ENCODE measurements at places on chromosomes 1 and 21. TPM values are rescaled to one million over a fixed set of nuclear protein-coding genes. Genes with fewer than 3 reads are reported as not detected.

DNA sequence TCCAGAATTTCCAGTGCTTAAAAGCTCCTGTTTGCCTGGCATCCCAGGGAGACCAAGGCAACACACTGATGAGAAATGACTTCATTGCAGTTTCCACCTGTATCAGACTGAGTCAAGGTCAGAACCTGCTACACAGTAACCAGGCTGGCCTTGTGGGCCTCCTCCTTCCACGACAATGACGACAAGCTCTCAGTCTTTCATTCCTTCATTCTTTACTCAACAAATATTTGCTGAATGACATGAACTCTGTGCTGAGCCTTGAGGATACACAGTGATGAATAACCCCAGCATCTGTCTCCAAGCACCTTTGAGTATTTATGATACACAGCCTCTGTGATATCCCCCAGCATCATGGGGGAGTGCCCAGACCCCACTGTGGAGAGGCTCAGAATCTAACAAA is 8.9 kb upstream of the LCE5A start:
- H3K4me1 ChIP-seq = no peaks in the 10 kb centered on the region
- no peak for DNase-seq
- H3K27ac ChIP-seq = no peak overlapping the region
- no peaks in the 10 kb centered on the region for H3K36me3 ChIP-seq
- H3K4me3 ChIP-seq = no peak overlapping the region

GRCh38 chr1:150162862-150163706 is 13.4 kb downstream of the PLEKHO1 start:
- H3K27me3 ChIP-seq = no peaks in the 10 kb centered on the region
- H3K4me3 ChIP-seq = no peak overlapping the region

ESRRG gene
- 18.7 TPM for total RNA-seq

RXFP4 gene
- total RNA-seq = 0.26 TPM

DNA sequence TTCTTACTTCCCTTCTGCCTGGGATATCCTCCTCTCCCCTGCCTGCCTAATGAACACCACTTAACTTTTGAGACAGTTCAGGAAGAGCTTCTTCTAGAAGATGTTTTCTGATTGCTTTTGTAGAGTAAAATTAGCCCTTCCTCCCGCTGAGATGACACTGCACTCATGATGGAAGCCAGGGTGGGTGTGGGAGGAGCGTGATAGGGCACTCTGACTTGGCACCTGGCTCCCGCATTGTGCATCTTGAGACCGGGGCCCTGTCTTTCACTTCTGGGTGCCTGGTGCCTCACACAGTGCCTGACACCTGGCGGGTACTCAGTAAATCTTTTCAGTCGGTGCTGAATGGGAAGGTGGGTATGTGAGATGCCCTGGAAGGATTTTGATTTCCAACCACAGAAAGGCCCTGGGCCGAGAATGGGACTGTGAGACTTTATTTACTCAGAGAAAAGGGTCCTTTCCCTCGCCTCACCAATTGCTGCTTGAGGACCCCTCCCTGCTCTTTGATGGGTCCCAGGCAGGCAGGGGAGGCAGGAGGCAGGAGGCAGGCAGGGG is 6.8 kb downstream of the THEM5 start:
- H3K36me3 ChIP-seq = no peaks in the 10 kb centered on the region
- H3K27me3 ChIP-seq = no peaks in the 10 kb centered on the region
- no peak for DNase-seq
- H3K4me1 ChIP-seq = peaks cover 8% of the 10 kb centered on the region

All from body of pancreas (tissue), 4 donors.